GM19239 (cell line): ENCODE measurements at places on chromosomes 3 and 15.

- DNase-seq, result no peak
These were observed 32.6 kb upstream of the ITGA11 start for GRCh38 chr15:68464448-68465090.

- DNase-seq, result no peak
These were observed 39.3 kb downstream of the P3H2 start for GRCh38 chr3:190081389-190081788.

- DNase-seq, result no peak
These were observed 17.7 kb downstream of the FOXB1 start for GRCh38 chr15:60021589-60022378.

GRCh38 chr3:128394033-128394432, 72.7 kb downstream of the DNAJB8 start:
- DNase-seq, result no peak

DNA sequence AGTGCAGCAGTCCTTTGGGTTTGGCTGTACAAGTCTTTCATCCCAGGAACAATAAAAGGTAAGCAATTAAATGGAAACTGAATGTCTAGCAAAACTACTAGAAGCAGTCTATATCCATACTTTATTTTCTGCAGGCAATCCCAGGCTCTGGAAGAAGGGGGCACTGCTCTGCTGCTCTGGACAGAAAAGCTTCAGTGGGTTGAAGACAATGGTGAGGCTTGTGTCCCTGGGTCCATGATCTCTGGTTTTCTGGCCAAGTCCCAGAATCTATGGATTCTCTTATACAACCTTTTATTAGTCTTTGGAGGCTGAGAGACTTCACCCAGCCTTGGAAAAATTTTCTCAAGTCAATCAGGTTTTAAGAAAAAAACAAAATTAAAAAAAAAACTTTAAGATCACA, 35.6 kb downstream of the SCAP start:
- DNase-seq, result no peak

- no peak for DNase-seq
These were observed 7.2 kb downstream of the PLXNB1 start for GRCh38 chr3:48422681-48423080.

DNA sequence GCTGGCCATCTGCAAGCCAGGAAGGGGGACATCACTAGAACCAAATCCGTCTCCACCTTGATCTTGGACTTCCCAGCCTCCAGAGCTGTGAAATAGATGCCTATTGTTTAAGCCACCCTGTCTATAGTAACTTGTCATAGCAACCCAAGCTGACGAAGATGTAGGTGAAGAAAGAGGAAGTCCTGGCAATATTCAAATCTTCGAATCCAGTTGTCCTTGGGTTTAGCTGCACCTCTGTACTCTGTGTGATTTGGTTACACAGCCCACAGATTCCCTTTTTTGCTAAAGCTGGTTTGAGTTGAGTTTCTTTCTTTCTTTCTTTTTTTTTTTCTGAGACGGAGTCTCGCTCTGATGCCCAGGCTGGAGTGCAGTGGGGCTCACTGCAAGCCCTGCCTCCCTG, 68.0 kb upstream of the XCR1 start:
- DNase-seq, result no peak

GRCh38 chr15:60573936-60574335, 95.0 kb upstream of the ICE2 start:
- no peak for DNase-seq

- DNase-seq, result no peak
These were observed 18.6 kb downstream of the SERP1 start for GRCh38 chr3:150527464-150528255.

GRCh38 chr3:145395421-145395820, 765.6 kb downstream of the PLOD2 start:
- no peak for DNase-seq

DNA sequence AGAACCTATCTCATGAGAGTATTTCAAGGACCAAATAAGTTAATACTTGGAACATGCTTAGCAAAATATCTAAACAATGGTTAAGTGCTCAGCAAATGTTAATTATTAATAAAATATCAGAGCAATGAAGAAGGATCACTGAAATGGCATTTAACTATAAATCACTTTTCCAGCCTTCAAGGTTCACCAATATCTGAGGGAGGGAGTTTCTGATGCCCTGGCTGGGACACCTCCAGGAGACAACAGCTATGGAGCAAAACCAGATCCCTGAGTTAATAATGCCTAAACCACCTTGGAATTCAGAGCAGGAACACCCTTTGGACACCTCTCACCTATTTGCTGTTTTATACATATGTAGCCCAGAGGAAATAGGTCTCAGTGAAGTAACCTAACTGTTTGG, 6.4 kb upstream of the FAM174B start:
- DNase-seq, result no peak
